Activated T-cell treated with anti-CD3 and anti-CD28 coated beads, Interleukin-2, amount 50 U/mL, for 72 hours (primary cell): ENCODE measurements at places on chromosomes 13 and 19.

GRCh38 chr13:38775085-38775484 lies 88.2 kb downstream of the FREM2 start:
- no peak for DNase-seq

DNA sequence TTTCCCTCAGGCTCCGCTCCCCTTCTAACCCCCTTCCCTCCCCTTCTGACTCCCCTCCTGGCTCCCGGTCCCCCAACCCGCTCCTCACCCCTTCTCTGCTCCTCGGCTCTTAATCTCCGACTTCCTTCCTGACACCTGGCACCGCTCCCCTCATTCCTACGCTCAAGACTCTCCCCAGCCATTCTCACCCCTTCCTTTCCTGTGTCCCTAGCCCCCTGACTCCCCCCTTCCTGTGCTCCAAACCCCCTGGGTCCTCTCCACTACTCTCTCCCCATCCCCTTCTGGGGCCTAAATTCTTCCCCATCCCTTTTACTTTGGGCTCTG lies 658 bp downstream of the CLPP start:
- no peak for DNase-seq

GRCh38 chr13:75656425-75656989 lies 20.4 kb downstream of the LMO7 start:
- DNase-seq, result no peak

DNA sequence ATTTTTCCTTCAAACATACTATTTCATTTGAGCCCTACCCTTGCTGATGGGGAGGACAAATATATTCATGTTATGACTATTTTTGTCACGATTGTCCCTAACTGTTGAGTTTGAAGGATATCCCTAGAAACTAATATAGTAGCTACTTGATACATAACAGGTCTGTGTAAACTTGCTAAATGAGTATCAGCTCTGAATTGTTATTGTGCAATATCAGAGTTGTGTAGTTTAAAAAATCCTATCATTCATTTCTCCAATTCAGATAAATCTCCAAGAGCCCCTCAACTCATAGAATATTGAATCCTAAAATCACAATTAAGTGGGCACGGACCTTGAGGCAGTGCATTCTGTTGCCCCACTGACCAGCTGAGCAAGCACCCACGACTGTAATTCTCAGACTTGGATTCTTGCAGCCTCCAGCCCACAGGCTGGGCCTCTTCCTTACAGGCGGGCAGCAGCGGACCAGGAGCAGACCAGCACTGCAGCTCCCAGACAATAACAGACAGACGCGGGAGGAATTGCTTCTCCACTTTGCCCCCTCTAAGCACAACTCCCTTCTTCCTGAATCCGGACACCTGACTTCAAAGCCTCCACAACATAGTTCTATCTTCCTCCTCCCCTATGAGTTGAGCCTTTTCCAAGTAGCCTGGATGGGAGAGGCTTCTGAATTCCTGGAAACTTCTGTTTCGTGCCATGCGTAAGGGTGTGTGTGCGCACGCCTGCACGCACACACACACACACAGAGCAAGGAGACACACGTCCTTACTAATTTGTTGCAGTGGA lies 337.6 kb upstream of the ARGLU1 start:
- DNase-seq, result no peak

DNA sequence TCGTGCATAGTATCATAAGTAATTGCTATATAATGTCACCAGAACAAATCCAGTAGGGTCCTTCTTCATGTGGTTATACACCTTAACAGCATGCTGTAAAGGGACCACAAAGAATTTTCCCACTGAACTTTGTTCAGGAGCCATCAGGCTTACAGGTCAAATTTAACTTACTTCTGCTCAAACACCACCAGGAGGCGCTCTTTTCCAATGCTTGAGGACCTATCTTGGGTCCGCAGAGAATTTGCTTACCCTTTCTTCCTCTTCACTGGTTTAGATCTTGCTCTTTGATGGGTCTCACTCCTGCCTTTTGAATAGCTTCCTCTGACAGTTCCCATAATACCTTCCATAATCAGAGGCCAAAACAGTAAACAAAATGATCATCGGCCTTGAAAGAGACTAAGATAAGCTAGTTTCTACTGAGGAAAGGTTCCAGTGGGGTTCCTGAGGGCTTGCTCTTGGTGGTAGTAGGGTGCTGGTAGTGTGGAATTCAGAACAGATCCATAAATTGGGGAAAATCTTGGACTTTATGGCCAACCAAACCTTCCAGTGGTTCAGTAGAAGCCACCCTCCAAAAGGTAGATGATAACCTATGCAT lies 37.4 kb downstream of the SCGB2B2 start:
- peak; percentile 55 for DNase-seq

- peak; percentile 41 for DNase-seq
Measured at GRCh38 chr19:34430738-34431625, 2.8 kb downstream of the UBA2 start.
